Fibroblast of the aortic adventitia (primary cell): ENCODE measurements at places on chromosomes 13 and 19. TPM values are rescaled to one million over a fixed set of nuclear protein-coding genes. Genes with fewer than 3 reads are reported as not detected.

Gene C13orf42
- not detected in 2 replicates for total RNA-seq

Gene THSD8
- not detected in 2 replicates for total RNA-seq

Gene URAD
- not detected in 2 replicates for total RNA-seq

Gene ZNF99
- not detected in 2 replicates for total RNA-seq

Gene SPRYD7
- total RNA-seq: 2.4 and 5.3 TPM in 2 replicates

Gene LHB
- total RNA-seq: not detected in 2 replicates
